ENCODE measurements at places on chromosomes 5 and 9.

- DNase-seq, result no peak
Observed at GRCh38 chr5:151243564-151243963, 9.4 kb upstream of the GM2A start.

DNA sequence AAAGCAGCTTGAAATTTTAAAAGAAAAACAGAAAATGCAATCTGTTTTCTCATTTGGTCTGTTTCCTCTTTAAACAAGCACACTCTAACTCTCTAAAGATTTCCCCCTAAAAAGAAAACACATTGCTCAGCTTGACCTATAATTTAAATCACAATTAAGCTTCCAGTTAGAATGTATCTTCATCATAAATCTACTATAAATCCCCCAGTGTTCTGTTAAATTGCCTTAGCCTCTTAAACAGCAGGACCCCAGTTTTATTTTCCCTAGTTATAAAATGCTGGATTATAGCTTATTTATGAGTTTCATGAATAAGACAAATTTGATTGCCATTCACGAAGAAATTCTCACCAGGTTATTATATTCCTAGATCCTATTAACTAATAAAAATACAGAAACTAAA is 8.6 kb upstream of the SMC2 start:
- DNase-seq, result no peak

DNA sequence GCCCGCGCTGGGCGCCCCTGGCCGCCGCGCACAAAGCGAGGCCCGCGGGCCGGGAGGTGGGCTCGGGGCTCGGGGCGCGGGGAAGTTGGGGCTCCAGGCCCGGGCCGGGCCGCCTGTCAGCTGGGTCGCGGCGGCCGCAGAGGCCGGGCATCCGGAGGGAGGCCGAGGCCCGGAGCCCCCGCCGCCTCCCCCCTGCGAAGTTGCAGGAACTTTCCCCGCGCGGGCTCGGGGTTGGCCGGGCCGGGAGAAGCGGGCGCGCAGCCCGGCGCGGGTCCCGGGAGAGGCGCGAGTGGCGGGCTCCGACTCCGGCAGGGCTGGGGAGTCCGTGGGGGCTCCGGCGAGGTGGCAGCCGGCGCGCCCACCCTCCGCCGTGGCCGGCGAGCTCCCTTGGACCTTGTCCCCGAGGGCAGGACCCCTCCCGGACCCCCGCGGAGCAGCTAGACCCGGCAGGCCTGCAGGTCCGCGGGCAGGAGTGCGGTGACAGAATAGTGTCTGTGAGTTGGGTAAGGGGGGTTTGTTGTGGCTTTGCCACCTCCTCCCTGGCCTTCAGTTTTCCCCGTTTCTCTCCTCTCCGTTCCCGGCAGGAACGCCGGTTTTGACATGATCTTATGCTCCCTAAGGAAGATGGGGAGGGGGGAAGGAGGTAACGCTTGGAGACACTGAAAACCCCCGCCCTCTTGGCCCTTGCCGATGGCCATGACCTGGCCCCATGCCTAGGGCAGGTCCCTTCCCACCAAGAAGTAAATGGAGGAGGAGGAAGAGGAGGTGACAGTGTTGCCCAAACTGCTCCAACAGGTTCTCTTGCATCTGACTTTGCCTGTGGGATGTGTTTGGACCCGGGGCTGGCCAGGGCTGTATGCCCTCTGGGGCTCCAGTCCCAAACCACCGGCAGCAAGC is 942 bp downstream of the PHF2 start:
- no peak for DNase-seq

- DNase-seq, result no peak
Observed at GRCh38 chr5:3517348-3517747, 78.3 kb upstream of the IRX1 start.

DNA sequence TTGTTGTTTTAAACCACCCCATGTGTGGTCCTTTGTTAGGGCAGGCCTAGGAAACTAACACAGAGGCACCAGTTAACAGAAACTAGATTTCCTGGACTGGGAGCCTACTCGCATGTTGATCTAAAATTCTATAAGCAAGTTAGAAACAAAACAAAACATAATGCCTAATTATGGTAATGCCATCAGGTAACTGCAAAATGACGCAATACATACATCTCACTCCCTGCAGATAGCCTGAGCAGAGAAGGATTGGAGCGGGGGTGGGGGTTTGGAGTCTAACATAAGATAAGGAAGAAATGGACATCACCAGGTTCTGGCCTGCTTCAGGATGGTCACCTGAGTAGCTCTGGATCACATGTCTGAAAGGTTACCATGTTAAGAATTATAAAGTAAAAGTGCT is 113.4 kb upstream of the CTSL start:
- no peak for DNase-seq

DNA sequence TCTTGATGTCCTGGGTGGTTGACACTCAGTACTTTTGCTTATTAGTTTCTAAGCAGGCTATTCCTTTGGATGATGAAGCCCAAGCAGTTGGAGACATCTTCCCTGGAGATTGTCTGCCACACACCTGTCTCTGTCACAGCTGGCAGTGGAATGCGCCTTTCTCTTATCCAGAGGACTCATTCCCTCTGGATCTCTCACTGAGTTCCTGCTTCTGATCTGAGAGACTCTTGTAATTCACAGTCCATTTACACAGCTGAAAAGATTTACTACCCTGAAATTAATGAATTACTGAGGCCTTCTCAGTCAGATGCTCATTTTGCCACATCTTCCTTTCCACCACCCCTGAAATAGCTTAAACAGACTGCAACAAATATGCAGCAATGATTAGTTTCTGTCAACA is 15.9 kb downstream of the TAL2 start:
- no peak for DNase-seq

DNA sequence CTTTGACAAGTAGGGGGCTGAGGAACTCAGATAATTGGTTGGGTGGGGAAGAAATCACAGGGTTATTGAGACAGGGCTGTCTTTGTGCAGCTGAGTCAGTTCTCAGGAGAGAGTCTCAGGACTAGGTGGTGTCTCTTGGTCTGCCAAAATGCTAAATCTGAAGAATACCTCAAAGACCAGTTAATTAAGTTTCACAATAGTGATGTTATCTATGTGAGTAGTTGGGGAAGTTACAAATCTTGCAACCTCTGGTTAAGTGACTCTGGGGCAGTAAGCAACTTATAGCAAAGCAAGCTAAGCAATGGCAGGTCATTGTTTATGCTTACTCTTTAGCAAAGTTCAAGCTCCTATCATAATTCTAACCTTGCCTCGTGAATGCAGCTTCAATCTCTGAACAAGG is 53.6 kb downstream of the GIN1 start:
- no peak for DNase-seq

DNA sequence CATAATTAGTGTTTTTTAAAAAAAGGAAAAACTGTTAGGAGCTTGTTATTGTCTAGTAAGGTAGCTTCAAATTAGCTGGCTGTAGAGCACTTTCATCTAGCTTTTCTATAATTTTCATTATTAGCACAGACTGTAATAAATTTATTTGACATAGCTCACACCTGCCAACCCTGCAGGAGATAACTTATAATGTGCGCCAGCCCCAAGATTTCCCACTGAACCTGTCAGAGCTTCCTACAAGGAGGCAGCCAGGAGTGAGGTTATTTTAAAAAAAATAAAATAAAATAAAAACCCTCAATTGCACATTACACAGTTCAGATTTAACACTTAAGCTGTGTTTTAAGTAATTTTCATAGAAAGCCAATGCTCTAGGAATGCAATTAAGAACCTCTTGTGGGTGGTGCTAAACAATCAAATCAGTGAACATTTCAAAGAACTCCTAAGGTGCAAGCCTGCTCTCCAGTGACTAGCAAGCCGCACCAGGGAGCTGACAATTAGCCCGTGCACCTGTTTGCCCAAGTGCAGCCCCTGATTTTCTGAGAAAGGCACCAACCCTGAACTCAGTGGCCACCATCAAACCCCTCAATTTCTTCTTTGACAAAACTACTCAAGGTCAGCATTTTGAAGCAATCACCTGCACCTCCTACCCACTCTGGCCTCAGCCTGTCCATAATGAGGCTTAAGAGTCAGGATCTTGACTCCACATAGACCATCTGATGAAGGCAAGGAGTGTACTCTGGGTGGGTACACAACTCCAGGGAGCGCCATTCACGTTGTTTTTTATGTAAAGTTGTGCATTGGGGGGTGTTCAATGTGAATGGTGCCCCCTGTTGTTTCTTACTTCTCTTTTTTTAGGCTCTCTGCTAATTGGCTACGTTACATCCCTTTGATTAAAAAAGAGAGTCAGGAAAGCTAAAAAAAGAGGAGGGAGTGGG is 385.3 kb upstream of the WWC1 start:
- DNase-seq, result no peak

- no peak for DNase-seq
Observed at GRCh38 chr5:95178046-95178651, 106.7 kb downstream of the MCTP1 start.

DNA sequence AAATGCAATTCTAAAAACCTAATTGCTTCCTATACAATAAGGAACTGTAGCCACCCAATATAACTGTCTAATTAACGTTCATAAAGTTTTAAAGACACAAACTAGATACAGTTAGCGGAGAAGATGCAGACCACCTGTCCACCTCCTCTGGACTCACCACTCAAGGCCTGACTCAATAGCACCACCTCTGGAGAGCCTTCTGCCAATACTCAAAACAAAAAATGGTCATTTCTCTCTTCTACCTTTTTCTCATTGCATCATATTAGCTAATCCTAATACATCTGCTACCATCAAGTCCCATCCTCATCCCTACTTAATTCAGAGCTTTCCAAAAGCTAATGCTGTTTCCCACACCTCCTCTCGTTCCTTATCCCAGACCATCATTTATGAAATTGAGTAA is 159.9 kb downstream of the MLLT3 start:
- no peak for DNase-seq

DNA sequence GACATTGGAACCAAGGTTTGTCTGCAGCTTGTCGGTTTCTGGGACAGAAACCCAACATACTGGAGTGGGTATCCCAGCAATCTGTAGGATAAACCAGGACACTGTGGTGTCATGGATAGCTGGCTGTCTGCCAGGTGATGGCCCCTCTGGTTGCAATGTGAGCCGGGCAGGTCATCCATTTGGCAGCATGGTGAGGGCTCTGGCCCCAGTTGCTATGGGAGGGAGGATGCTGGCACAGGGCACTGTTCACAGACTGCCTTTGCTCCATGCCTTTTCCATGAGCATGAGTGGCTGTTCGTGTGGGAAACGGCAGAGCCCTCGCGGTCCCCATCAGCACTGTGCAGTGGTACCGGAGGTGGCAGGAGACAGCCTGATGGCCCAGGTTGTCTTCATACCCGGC is 6.4 kb downstream of the S1PR3 start:
- DNase-seq, result no peak

DNA sequence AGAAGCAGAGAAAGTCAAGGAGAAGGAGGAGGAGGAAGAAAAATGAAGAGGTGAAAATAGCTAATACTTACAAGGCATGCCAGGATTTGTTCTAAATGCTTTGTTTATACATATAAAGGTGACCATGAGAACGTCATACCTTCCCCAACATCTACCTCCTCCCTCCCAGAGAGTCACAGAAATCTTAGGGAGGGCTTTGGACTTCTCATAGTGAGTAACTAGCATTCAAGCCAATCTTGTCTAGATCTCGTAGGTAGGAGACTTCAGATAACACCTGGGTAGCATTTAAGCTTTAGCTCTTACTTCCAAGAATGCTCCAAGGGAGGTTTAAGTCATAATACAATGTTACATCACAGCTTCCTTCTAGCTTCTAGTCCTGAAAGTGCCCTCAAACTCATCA is 36.5 kb upstream of the GPBP1 start:
- DNase-seq, result no peak

DNA sequence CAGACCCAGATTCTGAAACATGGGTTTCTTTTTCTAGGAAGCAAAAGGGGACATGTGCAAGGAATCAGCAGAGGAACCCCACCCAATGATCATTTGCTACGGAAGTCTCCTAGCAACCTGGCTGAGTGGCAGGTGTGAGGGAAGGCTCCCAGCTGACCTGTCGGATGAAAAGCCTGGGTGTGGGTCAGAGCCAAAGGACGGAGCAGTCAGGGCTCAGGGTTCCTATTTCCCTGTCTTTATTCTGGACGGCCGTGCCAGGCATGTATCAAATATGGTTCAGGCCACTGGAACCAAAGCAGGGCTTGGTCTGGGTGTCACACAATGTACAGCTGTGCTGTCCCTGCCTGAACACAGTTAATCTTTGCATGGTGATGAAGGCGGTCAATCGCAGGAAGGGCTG is 20.1 kb downstream of the STK10 start:
- no peak for DNase-seq

- no peak for DNase-seq
Observed at GRCh38 chr5:62315376-62316175, 9.6 kb downstream of the KIF2A start.

GRCh38 chr9:105865285-105865684 is 170.9 kb downstream of the TMEM38B start:
- DNase-seq, result no peak

- no peak for DNase-seq
Observed at GRCh38 chr5:14472986-14473567, 108.5 kb upstream of the OTULINL start.

- no peak for DNase-seq
Observed at GRCh38 chr5:108529381-108529780, 147.5 kb upstream of the FBXL17 start.

GRCh38 chr9:96674906-96675538 is 19.9 kb upstream of the PRXL2C start:
- no peak for DNase-seq

DNA sequence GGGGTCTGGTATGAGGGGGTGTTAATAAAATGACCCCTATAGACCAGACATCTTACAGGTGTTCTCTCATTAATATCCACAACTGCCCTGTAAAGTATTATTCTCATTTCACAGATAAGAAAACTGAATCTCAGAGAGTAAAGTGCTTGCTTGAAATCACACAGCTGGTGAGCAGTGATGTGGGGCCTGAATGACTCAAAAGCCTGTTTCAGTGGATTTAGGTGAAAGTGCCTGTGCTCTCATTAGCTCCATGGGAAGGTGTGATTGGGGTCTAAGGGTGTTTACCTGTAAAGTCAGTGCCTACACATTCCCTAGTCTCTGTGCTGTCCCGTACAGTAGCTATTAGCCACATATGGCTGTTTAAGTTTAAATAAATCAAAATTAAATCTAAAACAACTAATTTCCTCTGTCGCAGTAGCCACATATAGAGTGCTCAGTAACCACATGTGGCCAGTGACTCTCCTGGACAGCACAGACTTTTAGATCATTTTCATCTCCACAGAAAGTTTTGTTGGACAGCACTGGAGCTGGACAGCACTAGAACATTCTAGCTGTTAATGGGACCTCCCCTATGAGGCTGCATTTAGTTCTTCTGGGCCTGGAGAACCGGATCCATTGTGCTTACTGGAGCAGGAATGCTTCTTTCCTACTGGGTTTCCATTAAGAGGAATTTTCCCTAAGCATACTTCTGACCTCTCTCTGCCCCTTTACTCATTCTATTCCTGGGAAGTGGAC is 52.5 kb upstream of the SEMA6A start:
- DNase-seq, result no peak

All from amygdala (tissue), 56 donors.